ENCODE measurements at places on chromosomes 2 and 18.

DNA sequence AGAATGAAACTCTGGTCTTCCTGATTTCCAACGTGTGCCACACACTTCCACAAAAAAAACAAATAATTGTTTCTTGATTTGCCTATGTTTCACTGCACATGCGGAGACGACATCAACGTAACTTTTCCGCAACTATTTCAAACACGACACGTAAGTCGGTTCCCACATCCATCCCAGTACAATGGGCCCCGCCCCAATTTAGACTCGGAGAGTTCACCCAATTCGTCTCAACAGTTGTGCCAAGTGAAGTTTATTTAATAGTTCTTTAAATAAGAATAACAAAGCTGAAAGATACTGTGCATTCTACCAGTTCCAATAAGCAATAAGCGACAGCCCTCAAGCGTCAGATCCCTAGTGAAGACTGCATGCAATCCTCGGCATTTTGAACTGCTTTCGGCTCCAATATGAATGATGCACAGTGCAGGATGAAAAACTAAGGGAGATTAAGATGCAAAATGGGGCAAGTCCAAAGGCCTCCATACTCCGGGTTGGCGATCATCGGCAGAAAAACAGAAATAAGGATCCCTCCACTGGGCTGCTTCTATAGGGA, 664 bp downstream of the CCT4 start:
- H3K27ac ChIP-seq = peak overlapping the region; percentile 100
- H3K4me1 ChIP-seq = peaks cover 13% of the 10 kb centered on the region
- peak overlapping the region; percentile 99 for H3K4me3 ChIP-seq

DNA sequence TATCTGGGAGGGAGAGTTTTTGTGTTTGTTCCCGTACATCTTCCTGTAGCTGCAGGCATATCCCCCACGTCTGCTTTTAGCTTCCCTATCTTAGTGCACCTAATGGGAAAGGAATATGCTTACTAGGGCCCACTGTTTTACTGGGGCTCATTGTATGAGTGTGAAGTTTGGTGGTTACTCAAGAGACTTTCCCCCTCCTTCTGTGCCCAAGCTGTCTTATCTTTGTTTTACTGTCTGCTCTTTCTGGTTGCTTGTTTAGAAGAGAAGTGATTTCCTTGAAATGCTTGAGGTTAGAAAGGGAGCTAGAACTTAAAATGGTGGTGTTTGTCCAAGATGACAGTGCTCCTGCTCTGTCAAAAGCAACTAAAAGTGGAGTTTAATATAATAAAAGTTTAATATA, 7.3 kb downstream of the PTH2R start:
- no peaks in the 10 kb centered on the region for H3K36me3 ChIP-seq
- no peak for DNase-seq
- no peaks in the 10 kb centered on the region for H3K4me1 ChIP-seq

DNA sequence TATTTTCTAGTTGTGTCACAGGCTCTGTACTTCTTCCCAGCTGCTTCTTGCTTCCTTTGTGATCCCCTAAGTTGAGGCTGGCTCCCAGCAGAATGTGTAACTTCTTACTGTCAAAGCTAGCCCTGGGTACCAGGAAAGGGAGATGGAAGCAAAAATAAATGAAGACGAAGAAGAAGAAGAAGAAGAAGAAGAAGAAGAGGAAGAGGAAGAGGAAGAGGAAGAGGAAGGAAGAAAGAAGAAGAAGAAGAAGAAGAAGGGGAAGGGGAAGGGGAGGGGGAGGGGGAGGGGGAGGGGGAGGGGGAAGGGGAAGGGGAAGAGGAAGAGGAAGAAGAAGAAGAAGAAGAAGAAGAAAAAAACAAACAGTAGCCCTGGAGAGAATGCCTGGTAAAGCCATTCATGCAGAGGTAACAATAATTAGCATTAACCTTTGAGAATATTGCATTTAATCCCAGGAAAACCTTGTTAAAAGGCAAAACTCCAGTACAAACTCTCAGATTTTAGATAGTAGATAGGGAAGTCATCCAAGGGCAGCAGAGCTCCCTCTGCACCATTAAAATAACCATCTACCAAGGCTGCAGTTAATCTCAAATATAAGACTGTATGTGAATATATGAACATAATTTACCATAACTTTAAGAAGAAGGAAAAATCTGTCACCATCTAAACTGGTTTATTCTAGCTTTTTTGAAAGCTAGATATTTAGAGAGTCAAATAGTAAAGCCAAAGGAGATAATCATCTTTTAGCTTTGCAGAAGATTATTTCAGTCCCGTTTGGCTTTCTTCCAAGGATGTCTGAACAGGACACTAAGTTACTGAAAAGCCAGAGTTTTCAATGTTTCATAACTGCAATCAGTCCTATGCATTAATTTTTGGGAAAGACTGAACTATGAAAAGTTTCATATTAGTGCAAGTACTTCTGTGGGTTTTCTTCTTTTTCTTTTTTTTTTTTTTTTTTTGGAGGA, 44.3 kb upstream of the FBXO11 start:
- no peak overlapping the region for H3K4me3 ChIP-seq
- H3K4me1 ChIP-seq = peaks cover 4% of the 10 kb centered on the region
- no peak overlapping the region for H3K27ac ChIP-seq
- peaks cover 2% of the 10 kb centered on the region for H3K27me3 ChIP-seq

GRCh38 chr18:26383454-26384270, 157.4 kb downstream of the TAF4B start:
- no peak overlapping the region for H3K4me3 ChIP-seq
- H3K27me3 ChIP-seq = no peaks in the 10 kb centered on the region
- H3K36me3 ChIP-seq = peaks cover 23% of the 10 kb centered on the region
- no peak overlapping the region for H3K27ac ChIP-seq

- peaks cover 38% of the 10 kb centered on the region for H3K4me1 ChIP-seq
- H3K27me3 ChIP-seq = no peaks in the 10 kb centered on the region
- no peak for DNase-seq
These were observed 37.2 kb upstream of the DNMT3A start for GRCh38 chr2:25378731-25379490.

DNA sequence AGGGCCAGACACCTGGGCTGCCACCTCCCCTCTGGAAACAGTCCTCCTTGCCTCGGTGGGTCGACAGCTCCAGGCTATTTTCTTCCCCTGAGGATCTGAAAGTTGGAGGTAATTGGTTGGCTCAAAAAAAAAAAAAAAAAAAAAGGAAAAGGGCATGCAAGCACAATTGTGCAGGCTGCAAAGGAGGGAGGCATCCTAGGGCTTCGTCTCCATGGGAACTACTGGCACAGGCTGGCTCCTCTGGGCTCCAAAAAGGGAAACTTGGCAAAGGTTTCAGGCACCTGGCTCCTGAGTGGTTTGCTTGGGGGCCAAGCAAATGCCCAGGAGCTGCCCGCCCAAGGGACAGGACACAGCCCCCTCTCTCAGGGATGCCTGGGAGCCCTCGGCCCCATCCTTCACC, 1.1 kb upstream of the KCNIP3 start:
- no peak for DNase-seq
- H3K27me3 ChIP-seq = peaks cover 13% of the 10 kb centered on the region
- H3K4me3 ChIP-seq = no peak overlapping the region

- H3K27ac ChIP-seq = peak overlapping the region; percentile 92
- peak; percentile 54 for DNase-seq
- H3K4me3 ChIP-seq = peak overlapping the region; percentile 47
- H3K36me3 ChIP-seq = no peaks in the 10 kb centered on the region
- no peaks in the 10 kb centered on the region for H3K27me3 ChIP-seq
- peaks cover 47% of the 10 kb centered on the region for H3K4me1 ChIP-seq
These were observed 25.2 kb downstream of the MYCN start for GRCh38 chr2:15965564-15966019.

- no peak overlapping the region for H3K4me3 ChIP-seq
- DNase-seq = no peak
- no peaks in the 10 kb centered on the region for H3K36me3 ChIP-seq
- H3K27ac ChIP-seq = no peak overlapping the region
- no peaks in the 10 kb centered on the region for H3K4me1 ChIP-seq
- H3K27me3 ChIP-seq = no peaks in the 10 kb centered on the region
These were observed 344.6 kb downstream of the NRXN1 start for GRCh38 chr2:50687327-50687726.

DNA sequence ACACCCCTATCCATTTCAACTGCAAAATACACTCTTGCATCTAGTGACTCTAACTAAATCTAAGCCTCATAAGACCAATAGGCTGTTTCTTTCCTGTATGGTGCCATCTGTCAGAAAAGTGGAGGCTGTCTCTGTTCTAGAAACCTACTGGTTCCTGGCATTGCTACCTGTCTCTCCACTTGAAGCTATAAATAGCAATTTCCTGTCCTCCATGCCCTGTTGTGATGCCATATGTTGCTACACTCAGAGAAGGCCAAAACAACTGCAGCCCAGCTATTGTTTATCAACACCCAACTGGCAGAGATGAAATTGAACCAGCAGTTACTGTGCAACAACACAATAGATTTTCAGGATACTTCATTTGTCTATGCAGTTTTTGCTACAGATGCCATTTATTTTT, 1355.1 kb upstream of the SLC39A10 start:
- no peak for DNase-seq
- H3K4me3 ChIP-seq = no peak overlapping the region
- no peaks in the 10 kb centered on the region for H3K27me3 ChIP-seq
- H3K4me1 ChIP-seq = no peaks in the 10 kb centered on the region
- no peaks in the 10 kb centered on the region for H3K36me3 ChIP-seq

- H3K36me3 ChIP-seq = no peaks in the 10 kb centered on the region
- H3K4me3 ChIP-seq = no peak overlapping the region
- no peak for DNase-seq
- H3K27ac ChIP-seq = no peak overlapping the region
- H3K4me1 ChIP-seq = peaks cover 9% of the 10 kb centered on the region
These were observed 146.6 kb downstream of the ZNF516 start for GRCh38 chr18:76348267-76349066.

- no peaks in the 10 kb centered on the region for H3K36me3 ChIP-seq
- DNase-seq = no peak
These were observed 200.8 kb upstream of the STON1 start for GRCh38 chr2:48328942-48329723.

DNA sequence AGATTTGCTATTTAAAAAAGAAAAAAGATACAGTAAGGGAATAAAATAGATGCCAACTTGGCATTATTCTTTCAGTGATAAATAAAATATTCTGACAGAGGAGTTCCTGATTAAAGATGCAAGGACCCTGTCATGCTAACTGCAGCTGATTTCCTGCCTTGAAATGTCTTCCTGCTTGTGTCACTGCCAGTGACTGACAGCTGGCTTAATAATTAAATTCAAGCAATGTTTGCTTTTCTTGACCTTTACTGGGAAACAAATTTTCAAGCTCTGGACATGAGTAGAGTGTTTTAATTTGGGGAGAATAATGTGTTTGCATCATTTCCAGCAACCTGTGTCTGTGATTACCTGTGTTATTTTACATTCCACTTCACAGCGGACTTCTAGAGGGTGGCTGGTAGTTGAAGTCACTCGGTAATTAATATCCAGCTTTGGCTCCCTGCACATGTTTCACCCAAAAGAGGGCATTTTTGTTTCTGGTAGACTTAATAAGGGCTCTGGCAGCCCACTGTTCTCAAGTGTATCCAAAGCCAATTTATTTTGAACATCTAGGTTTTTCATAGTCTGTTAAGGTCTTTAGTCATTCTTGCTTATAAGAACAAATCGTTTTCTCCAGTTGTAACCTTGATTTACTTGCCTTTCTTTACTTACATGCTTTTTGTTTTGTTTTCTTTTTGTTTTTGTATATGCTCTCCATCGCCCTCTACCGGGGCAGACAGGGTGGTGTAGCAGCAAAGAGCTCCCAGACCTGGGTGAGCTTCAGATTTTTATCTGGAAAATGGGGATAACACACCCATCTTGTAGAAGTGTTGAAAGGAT, 48.5 kb upstream of the PROKR1 start:
- H3K36me3 ChIP-seq = no peaks in the 10 kb centered on the region
- peak; percentile 32 for DNase-seq
- H3K27me3 ChIP-seq = peaks cover 7% of the 10 kb centered on the region
- no peak overlapping the region for H3K4me3 ChIP-seq
- H3K27ac ChIP-seq = no peak overlapping the region

GRCh38 chr2:70759446-70759845, 8.6 kb downstream of the ADD2 start:
- no peak for DNase-seq
- H3K36me3 ChIP-seq = no peaks in the 10 kb centered on the region
- H3K27ac ChIP-seq = no peak overlapping the region
- H3K4me1 ChIP-seq = peaks cover 2% of the 10 kb centered on the region
- no peaks in the 10 kb centered on the region for H3K27me3 ChIP-seq

DNA sequence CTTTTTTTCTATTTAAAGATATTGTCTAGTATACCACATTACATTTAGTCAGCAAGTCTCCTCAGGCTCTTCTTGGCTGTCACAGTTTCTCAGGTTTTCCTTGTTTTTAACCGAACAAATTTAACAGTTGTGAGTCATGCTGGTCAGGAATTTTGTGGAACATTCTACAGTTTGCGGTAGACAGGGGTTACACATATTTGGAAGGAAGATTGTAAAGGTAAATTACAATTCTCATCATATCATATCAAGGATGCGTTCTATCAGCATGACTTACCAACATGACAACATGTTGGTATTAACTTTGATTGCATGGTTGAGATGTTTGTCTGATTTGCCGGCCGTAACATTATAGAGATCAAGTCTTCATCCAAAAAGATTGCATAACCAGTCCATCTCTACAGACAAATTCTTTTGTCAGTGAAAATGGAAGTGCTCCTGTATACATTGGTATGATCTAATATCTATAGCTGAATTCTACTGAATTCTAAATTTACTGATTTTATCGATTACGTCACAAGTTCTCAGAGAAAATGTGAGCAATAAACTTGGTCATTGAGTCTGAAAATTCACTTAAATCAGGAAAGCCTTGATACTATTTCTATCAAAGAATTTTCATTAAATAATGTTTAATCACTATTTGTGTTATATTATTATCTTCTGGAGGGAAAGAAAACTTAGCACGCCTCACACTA, 664.4 kb upstream of the SLC8A1 start:
- H3K27me3 ChIP-seq = no peaks in the 10 kb centered on the region
- no peak for DNase-seq
- no peak overlapping the region for H3K27ac ChIP-seq
- H3K4me1 ChIP-seq = no peaks in the 10 kb centered on the region
- H3K4me3 ChIP-seq = no peak overlapping the region

DNA sequence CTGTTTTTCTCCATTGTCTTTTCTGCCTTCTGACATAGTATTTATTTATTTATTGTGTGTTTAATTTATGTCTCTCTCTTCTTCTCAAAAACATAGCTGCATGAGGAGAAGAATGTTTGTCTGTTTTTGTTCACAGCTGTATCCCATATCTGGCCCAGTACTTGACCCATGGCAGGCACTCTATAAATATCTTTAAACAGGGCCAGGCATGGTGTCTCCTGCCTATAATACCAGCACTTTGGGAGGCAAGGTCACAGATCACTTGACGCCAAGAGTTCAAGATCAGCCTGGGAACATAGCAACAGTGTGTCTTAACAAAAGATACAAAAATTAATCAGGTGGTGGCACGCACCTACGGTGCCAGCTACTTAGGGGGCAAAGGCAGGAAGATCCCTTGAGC, 361.3 kb upstream of the KLHL29 start:
- H3K27me3 ChIP-seq = peaks cover 7% of the 10 kb centered on the region
- no peak for DNase-seq
- H3K36me3 ChIP-seq = no peaks in the 10 kb centered on the region
- no peaks in the 10 kb centered on the region for H3K4me1 ChIP-seq

Measured in naive thymus-derived CD8-positive, alpha-beta T cell (primary cell).